ENCODE measurements at places on chromosomes 12 and 14.

- no peak for DNase-seq
Measured at GRCh38 chr12:3727354-3727753, 25.6 kb downstream of the CRACR2A start.

- no peak for DNase-seq
Measured at GRCh38 chr14:94051779-94052178, 25.6 kb downstream of the OTUB2 start.

DNA sequence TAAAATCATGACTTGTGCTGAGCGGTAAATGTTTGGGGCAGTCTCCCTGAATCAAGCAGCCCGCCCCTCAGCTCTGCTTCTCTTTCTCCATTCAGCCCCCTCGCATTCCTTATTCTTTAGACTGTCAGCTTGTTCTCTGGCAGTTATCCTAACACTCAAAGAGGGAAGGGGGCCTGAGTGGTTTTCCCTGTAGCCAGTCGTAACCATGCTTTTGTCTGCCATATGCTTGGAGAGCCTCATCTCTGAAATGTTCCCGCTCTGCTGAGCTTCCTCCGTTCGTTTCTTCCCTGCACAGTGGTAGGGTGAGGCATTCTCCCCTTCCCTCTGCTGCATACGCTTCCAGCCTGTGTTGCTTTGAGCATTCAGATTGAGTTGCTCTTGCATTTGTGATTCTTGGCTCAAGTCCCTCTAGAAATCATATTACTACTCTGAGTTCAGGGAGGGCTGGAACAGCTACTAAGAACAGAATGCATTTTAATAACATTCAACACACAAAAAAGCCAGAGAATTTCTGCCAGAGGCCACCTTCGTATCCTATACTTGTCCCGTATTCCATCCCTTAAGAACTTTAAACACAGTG is 119.7 kb downstream of the FBXL14 start:
- no peak for DNase-seq

GRCh38 chr12:126953365-126953889 is 1313.5 kb upstream of the TMEM132C start:
- DNase-seq, result no peak

All from activated naive CD8-positive, alpha-beta T cell treated with anti-CD3 and anti-CD28 coated beads for 36 hours (primary cell).